HFFc6 (cell line): ENCODE measurements at places on chromosomes 2 and 18. TPM values are rescaled to one million over a fixed set of nuclear protein-coding genes. Genes with fewer than 3 reads are reported as not detected.

The DYNAP gene
- total RNA-seq: not detected in 3 replicates

The PDE11A gene
- total RNA-seq: 1.5 to 3.6 TPM (median 3.1 TPM) in 3 replicates

The GRB14 gene
- total RNA-seq: not detected in 2 replicates

The CERKL gene
- total RNA-seq: not detected in 3 replicates

The REG3G gene
- total RNA-seq: not detected in 3 replicates

The RBM44 gene
- total RNA-seq: 0.09 TPM in 1 of 2 replicates, not detected in the other

The CIB4 gene
- not detected in 3 replicates for total RNA-seq

The LYG2 gene
- not detected in 3 replicates for total RNA-seq

The PSD4 gene
- total RNA-seq: 0.92 to 1.2 TPM (median 0.93 TPM) in 3 replicates

The KIAA1328 gene
- 2.8 to 3.2 TPM (median 3.0 TPM) in 3 replicates for total RNA-seq

The MC2R gene
- not detected in 3 replicates for total RNA-seq

The ACADL gene
- total RNA-seq: not detected in 3 replicates

The MOGAT1 gene
- total RNA-seq: not detected in 3 replicates

The RPL31 gene
- 1,130 and 1,364 TPM in 2 replicates for total RNA-seq

The TTC39C gene
- total RNA-seq: 10.5 to 21.3 TPM (median 15.3 TPM) in 3 replicates

The TMEM17 gene
- 3.1 to 4.0 TPM (median 3.2 TPM) in 3 replicates for total RNA-seq

The DSC2 gene
- not detected in 3 replicates for total RNA-seq

The HNRNPLL gene
- total RNA-seq: 49.4 to 50.3 TPM (median 50.1 TPM) in 3 replicates

The CAVIN2 gene
- 3.0 to 15.9 TPM (median 3.9 TPM) in 3 replicates for total RNA-seq

The CNDP1 gene
- total RNA-seq: not detected in 3 replicates

The MFSD2B gene
- 0.18 to 0.35 TPM in 2 of 3 replicates, not detected in the other for total RNA-seq

The ZNF514 gene
- 6.1 and 7.1 TPM in 2 replicates for total RNA-seq

The DBI gene
- 90.0 to 139 TPM (median 101 TPM) in 3 replicates for total RNA-seq

The MEP1B gene
- total RNA-seq: not detected in 3 replicates

The BCL2 gene
- 0.15 to 1.1 TPM (median 0.46 TPM) in 3 replicates for total RNA-seq

The UGT1A4 gene
- total RNA-seq: not detected in 2 replicates

The RGPD4 gene
- total RNA-seq: 0.05 TPM in 1 of 3 replicates, not detected in the others

The AQP12A gene
- total RNA-seq: not detected in 3 replicates

The DNAH7 gene
- 0.24 to 0.69 TPM (median 0.25 TPM) in 3 replicates for total RNA-seq
